Eye (tissue), 1 donor: ENCODE measurements at places on chromosomes 11 and 22.

- no peak for DNase-seq
Observed at GRCh38 chr11:34341931-34342533, 15.8 kb downstream of the ABTB2 start.

DNA sequence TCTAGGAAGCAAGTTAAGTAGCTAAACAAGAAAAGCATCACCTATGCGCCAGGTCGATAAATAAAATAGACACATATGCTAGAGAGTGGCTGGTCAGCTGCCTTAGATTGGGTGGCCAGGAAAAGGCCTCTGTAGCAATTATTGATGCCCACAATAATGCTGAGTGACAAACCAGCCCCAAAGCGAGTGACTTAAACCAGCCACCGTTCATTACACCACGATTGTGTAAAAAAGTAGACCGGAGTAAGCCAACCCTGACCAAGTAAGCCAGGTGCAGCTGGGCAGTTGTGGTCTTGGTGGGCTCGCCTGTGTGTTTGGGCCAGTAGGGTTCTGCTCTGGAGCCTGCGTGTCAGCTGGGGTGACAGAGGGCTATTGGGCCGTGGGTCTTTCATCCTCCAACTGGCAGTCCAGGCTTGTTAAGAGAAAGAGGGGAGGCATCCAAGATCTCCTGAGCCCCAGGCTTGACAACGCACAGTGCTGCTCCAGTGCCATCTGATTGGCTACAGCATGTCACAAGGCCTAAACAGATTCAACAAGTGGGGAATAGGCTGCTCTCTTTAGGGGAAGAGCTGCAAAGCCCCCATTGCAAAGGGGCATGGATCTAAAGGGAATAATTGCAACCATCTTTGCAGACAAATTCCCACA lies 100.4 kb upstream of the PARVA start:
- DNase-seq = no peak

GRCh38 chr11:59705294-59705693 lies 8.4 kb downstream of the OR10V1 start:
- no peak for DNase-seq

GRCh38 chr11:73350908-73351636 lies 25.1 kb upstream of the RELT start:
- peak; percentile 85 for DNase-seq

- DNase-seq = no peak
Observed at GRCh38 chr11:100991541-100991940, 138.1 kb downstream of the PGR start.

DNA sequence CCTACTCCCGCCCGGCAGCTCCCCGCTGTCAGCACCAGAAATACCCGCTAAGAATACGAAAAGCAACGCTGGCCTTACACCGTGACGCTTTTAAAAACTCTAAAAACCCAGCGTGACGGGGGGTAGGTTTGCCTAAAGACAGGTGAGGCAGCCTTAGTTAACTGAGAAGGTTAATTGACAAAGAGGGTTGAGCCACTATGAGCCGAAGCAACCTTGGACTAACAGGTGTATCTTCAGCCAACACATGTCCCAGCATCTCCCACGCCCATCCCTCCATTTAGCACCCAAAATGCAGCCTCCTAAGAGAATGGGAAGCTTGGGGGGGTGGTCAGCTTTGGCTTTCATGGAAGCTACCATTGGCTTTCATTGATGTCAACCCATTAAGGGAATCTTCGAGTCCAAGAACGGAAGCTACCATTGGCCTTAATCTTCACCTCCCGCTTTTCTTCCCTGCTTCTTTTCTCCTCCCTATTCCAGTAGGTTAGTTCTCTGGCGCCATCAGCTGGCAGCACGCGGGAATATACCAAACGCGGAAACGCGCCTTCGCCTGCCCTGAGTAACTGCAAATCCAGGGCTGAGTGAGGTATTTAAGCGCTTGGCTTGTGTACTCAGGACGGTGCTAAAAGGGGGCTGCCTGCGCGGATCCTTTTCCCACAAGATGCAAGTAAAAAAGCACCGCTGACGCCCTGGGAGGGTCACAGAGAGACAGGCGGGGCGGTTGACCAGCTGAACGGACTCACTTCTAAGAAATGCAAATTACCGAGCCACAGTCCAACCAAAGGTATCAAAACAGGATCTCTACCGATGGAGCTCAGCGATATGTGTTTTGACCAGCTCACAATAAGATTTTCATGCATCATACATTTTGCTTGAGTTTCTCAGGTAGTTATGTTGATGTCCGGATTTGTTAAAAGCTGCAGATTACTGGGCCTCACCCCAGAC lies 38.5 kb upstream of the GLYATL1 start:
- peak; percentile 91 for DNase-seq

DNA sequence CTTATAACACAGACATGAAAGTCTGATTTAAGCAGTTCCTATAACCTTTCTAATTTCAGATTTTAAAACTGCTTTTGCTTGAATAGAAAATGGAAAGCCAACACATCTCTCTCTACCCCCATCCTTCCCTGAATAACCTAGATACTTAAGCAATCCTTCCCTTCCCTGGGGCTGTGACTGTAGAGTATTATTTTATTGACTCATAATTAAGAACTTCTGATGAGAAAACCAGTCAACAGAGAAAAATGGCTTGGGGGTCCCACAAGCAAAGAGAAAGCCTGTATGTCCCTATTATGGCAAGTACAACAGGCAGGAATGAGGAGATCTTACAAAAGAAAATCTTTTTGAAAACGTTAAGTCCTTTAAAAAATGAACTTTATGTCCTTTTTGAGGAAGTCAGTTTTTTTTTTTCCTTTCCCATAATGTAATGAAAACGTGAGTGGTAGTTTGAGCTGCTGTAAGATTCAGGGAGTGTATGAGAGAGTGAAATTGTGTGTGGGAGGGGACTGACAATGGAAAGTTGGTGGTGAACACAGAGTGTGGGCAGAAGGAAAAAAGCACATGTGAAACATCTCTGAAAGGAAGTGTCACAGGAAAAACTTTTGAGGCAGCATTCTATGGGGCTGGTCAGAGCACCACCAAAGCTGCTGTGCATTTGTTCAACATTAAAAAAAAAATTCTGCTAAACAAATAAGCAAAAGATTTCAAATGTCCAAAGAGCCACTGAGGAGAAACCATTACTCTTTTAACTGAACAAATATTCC lies 154.6 kb downstream of the MAML2 start:
- no peak for DNase-seq

DNA sequence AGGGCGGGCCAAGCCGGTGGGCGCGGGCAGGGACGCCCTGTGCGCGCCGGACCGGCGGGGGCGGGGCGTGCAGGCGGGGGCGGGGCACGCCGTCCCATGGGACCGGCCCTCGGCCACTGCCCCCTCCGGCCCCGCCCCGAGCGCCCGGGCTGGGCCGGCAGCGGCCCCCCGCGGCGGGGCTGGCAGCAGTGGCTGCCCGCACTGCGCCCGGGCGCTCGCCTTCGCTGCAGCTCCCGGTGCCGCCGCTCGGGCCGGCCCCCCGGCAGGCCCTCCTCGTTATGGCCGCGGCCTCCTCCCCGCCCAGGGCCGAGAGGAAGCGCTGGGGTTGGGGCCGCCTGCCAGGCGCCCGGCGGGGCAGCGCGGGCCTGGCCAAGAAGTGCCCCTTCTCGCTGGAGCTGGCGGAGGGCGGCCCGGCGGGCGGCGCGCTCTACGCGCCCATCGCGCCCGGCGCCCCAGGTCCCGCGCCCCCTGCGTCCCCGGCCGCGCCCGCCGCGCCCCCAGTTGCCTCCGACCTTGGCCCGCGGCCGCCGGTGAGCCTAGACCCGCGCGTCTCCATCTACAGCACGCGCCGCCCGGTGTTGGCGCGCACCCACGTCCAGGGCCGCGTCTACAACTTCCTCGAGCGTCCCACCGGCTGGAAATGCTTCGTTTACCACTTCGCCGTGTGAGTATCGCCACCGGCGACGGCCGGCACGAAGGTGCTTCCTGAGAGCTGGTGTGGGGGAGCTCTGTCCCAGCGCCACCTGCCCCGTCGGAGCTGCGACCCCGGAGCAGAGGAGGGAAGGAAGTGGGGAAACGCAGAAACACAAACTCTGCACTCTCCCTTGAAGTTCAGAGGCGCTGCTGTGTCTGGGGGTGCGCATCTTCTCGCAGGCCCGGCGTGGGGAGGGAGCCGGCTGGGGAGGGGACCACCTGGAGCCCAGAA lies at the start of gene KCNQ1:
TSS of gene KCNQ1 (plus strand) at position 188 of the 925 bp plus-strand sequence. CDS start at position 279, 91 bp downstream.
- peak; percentile 37 for DNase-seq

GRCh38 chr22:24819911-24820461 lies 14.0 kb downstream of the SGSM1 start:
- peak; percentile 53 for DNase-seq

DNA sequence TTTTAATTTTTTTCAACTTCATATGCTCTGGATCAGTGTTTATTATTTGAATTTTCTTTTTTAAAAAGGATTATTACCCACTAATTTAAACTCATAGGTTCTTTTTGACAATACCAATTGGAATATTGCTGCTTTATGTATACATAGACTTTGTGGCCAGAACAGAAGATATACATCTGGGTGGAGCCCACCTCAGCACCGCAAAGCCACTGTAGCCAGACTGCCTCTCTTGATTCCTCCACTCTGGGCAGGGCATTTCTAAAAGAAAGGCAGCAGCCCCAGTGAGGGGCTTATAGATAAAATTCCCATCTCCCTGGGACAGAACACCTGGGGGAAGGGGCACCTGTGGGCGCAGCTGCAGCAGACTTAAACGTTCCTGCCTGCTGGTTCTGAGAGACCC lies 10.6 kb upstream of the C11orf58 start:
- no peak for DNase-seq

GRCh38 chr11:33387581-33387980 lies 130.4 kb downstream of the HIPK3 start:
- no peak for DNase-seq

DNA sequence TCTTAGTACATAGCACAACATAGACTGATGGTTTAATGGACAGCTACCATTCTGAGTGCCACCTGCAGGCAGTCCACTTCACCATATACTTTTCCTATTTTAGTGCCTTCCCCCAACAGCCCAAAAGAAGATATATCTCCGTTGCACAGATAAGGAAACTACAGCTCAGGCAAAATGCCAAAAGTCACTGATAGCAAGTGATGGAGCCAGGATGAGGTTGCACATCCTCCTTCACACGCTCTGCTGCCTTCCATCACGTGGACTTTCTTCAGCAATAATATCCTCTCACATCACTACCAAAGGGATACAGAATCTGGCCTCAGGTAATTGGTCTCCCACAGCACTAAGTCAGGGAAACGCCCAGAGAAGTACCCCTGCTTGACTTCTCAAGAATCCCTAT lies 7.5 kb downstream of the TCF20 start:
- DNase-seq = no peak

GRCh38 chr11:76253416-76253815 lies 47.1 kb upstream of the WNT11 start:
- DNase-seq = no peak

DNA sequence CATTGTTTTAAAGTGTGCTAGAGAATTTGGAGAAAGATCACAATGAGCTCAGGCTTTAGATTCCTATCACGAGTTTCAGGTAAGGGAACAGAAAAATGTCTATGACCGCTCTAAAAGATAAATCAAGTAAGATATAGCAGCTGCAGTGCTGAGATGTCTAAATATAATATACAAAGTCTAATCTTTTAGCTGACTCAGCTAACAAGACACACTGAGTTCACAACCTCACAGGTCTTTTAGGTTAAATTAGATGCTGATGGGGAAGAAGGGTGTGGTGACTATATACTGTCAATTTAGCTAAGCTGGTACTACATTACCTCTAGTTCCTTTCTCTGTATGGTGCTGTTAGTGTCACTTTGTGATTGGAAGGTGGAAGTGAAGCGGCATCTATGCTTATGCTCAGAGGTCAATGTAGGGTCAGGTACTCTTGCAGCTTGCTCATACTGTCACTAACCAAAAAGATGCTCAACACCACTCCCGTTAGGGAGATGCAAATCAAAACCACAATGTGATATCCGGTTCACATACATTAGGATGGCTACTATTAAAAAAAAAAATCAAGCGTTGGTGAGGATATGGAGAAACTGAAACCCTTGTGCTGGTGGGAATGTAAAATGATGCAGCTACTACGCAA lies 283.5 kb downstream of the SWAP70 start:
- no peak for DNase-seq

GRCh38 chr11:123477205-123477907 lies 47.3 kb downstream of the GRAMD1B start:
- no peak for DNase-seq

DNA sequence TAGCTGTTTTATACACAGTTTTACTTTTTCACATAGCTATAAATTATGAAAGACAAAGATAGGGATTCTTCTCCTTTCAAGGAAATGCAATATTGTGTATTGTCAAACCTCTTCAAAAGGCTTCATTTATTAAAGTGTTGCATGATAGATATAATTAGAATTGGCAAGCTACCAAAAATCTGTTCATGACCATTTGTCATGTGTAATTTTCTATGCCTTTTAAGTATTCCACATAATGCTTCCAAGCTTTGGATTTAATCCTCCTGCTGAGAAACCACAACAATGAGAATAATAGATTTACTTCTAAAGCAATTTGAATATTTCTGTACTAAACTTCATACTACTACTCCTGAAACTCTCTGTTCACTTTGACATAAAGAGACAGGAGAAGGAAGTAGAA lies 403.2 kb upstream of the CCDC179 start:
- peak; percentile 24 for DNase-seq

- DNase-seq = no peak
Observed at GRCh38 chr11:122668562-122669090, 13.1 kb downstream of the UBASH3B start.

GRCh38 chr22:44885806-44886360 lies 123.9 kb downstream of the PHF21B start:
- no peak for DNase-seq

DNA sequence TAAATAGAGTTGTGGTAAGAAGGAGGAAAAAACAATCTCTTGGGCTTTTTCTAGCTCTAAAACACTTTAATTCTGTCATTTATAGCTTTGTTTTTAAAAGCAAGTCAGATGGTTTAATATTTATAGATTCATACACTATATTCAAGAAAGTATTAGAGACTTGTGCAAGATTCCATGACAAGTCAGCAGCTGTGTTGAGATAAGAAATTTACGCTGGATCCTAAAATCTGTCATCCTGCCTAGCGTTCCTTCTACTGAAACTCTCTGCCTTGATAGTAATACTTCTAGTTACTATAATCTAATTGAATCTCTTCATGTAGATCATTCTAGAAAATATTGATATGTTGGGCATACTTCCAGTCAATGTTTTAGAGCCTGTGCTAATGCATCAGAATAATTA lies 721.8 kb downstream of the CNTN5 start:
- DNase-seq = no peak

- peak; percentile 36 for DNase-seq
Observed at GRCh38 chr11:87097582-87097981, 59.8 kb downstream of the TMEM135 start.

GRCh38 chr11:96680211-96681018 lies 290.6 kb downstream of the JRKL start:
- DNase-seq = no peak
